ENCODE measurements at places on chromosomes 13 and 19.

DNA sequence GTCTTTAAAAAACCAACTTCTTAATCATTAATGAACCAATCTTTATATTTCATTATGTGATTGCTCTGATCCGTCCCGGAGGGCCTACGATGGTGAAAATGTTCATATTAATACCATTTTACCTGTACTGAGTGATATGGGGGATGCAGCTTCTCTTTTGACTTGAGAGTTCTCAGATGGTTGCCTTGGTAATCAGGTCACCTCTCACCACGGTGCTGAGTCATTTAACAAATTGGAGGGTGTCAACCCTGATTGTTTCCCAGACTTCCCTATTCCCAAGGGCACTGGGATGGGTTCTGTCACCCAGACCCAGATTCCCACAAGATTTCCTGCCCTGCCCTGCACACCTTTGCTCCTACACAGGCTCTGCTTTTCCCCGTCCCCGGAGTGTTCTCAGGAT is 128.5 kb upstream of the TMTC4 start:
- no peak for DNase-seq

DNA sequence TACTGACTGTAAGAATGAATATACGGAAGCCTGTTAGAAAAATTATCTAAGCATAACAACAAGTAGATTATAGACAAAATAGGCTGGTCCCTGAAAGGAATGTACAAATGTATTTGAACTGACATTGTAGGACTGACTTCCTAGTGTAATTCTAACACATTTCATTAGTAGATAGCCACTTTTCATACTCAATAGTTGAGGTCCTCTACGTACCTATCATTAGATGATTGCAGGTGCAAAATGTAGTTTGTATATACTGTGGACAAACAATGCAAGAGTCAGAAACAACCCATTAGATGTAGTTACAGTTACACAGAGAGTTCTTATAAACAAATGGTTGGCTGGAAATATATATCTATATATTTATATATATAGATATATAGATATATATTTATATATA is 402.3 kb upstream of the SLITRK6 start:
- DNase-seq, result no peak

DNA sequence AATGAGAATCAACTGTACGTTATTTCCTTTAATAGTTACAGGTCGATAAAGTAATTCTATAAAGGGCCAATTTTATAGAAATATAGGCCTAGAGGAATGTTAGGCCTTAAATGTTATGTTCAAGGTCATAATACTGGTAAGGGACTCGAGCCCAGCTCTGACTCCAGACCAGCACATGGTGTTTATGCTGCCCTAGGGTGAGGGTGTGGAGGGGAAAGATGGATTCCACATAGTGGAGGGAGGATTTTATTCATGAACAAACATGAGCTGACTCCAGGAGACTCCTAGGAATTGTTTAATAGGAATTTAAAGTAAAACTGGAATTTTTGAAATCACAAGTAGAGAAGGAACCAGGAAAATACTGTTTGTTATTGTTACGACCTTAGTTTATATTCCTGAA is 139.9 kb downstream of the LACC1 start:
- DNase-seq, result no peak

DNA sequence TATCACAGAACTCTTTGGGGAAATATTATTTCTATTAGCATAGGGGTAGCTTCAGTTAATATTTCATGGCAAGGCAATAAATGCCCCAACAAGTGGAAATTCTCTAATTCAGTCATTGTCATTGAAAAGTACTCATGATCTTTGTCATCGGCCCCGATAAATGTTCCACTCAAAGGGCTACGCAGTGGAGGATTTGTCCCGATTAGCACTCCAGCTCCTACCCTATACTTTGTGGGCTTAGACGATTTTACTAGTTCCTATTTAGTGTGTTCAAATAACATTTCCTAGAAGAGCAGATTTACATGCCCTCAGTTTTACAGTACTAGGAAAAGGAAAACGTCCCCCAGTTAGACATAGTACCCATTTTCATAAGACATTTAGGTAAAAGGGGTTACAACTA is 38.0 kb upstream of the ATP12A start:
- no peak for DNase-seq

DNA sequence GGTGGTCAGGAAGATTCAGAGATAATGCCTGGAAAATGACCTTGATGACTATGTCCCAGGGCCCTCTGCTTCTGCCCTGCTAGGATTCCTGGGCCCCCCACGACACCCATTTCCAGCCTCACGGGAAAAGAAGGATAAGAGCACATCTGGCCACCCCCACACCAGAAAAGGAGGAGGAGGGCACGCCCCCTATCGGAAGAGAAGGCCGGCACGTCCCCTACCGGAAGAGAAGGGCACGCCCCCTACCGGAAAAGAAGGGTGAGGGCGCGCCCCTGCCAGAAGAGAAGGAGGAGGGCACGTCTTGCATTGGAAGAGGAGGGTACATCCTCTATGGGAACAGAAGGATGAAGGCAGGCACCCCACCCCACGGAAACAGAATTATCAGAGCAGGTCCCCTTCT is 84.3 kb downstream of the IER2 start:
- no peak for DNase-seq

DNA sequence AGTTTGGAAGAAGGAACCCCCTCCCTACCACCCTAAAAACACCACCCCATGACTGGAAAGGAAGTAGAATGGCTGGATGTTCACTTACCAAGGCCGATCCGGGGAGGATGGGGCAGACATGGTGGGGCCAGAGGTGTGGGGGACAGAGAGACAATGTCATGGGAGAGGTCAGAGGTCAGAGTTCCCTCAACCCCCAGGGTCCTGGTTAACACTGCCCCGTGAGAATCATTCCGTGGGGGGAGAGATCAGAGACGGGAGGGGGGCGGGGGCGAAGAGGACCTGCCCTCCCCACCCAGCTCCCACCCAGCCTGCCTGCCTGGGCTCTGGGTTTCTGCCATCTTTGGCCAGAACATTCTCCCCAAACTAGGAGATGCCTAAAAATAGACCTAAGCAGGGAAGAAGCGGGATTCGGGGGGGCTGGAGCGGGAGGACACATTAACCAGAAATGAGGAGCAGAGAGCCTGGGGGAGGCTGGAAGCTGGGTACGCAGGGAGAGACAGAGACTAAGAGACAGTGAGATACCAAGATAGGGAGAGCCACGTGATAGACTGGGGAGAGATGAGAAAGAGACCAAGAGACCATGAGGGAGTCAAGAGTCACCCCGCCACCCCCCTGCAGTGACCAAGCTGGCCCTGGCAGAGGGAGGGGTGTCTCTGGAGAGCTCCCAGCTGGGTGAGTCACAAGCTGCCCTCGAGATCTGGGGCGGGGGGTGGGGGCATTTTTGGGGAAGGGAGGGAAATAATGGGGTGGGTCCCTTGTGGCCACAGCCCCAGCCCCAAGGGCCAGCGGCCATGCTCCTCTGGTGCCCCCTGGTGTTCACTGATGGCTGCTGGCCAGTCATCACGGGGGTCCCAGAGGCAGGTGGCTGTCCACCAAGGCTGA is 6.1 kb upstream of the KANK2 start:
- DNase-seq, result no peak

DNA sequence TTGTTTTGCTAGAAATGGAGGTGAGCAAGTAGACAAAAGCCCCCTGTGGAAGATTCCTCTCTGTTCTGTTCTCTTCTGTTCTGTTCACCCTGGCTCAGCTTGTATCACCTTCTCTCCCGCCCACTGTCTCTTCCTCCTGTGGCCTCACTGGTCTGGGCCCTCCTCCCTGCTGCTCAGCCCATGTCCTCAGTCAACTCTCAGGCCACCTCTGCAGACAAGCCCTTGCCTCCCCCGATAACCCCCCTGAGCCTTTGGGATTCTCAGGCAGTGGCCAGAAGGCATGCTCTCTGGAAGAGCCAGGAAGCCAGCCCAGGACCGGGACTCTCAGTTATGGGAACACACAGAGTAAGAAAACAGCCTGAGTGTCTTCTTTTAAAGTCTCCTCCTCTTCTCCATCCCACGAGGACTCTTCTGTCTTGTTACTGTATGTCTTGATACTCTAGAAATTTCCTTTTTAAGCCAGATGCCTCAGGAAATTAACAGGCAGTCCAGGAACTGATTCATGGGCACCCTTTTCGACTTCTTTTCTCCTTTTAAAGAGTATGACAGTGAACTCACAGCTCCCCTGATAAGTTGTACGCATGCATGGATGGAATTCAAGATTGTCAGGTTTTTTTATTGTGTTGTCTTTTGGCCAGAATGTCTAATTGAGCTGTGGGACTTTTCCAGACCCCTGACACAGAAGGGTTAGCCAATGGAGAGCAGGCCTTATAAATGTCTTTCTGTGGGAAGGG is 33.7 kb downstream of the SHISA2 start:
- DNase-seq, result no peak

DNA sequence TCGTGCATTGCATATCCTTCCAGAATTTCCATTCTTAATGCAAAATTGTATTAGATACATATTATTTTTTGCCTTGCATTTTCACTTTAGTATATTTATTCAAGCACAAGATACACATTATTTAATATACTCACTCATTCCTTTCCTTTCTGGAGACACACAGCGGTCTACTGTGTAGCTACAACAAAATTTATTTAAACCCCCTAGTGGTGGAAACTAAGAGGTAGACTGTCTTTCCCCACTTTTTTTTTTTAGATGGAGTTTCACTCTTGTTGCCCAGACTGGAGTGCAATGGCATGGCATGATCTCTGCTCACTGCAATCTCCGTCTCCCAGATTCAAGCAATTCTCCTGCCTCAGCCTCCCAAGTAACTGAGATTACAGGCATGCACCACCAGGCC is 2040.3 kb upstream of the PCDH20 start:
- no peak for DNase-seq

DNA sequence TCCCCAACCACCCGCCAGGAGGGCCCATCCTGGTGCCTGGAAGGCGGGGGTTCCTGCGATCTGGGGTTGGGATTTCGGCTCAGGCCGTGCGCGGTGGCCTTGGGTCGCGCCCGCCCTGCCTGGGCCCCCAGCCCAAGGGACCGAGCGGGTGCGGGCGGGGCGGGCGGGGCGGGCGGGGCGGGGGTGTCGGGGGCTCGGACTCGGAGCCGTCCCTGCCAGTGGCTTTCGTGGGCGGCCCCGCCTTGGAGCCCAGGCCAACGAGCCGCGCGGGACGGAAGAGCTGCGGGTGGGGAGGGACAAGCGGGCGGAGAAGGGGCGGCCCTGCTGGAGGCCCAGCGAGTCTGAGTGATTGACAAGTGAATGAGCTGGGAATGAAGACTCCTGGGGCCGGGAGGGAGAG is 24.6 kb upstream of the ZNF729 start:
- DNase-seq, result no peak

- DNase-seq, result no peak
These were observed 31.2 kb upstream of the CACNA1A start for GRCh38 chr19:13537454-13537853.

DNA sequence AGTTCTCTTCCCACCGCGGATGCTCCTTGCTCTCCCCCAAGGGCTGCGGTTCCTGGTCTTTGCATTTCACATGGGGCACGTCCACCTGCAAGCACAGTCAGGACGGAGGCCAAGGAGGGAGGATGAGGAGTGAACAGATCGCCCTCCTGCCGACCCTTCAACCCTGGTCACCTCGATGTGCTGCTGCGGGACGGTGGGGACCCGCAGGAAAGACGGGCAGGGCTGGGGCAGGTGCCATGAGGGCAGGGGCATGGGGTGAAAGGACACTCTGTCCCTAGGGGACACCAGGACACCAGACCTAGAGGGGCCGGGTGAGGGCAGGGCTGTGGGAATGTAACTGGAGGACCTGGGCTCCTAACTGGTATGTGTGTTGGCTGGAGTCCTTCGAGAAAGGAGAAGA is 840 bp downstream of the SYCE2 start:
- DNase-seq, result no peak

DNA sequence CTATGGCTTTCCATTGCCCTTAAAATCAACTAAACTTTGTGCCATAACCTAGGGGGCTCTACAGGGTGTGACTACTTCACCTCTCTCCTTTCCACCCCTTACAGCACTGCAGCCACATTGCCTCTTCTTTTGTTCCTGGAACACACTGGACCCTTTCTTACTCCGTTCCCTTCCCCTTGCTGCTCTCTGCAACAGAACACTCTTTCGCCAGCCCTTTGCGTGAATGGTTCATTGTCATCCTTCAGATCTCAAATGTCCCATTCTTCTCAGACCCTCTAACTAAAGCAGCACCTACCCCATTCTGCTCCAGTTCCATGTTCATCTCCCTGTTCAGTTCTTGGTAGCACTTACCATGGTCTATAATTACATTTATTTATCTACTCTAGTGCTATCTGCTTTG is 208.3 kb downstream of the OXGR1 start:
- no peak for DNase-seq

DNA sequence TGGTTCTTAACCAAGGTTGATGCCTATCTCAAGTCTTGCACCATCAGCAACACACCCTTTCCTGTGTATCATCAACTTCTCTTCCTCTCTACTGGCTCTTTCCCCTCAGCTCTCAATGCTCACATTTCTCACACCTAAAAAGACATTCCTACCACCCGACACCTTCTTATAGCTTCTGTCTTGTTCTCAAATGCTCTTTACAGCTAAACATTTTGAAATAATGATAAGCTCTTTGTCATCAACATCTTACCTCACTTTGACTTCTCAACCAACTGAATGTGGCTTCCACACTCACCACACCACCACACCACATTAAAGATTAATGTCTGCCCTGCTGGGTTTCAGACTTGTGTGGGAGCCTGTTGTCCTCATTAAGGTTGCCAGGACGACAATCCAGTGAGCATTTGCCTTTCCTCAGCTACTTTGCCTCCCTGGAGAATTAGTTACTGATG is 67.8 kb downstream of the RXFP2 start:
- DNase-seq, result peak; percentile 7

DNA sequence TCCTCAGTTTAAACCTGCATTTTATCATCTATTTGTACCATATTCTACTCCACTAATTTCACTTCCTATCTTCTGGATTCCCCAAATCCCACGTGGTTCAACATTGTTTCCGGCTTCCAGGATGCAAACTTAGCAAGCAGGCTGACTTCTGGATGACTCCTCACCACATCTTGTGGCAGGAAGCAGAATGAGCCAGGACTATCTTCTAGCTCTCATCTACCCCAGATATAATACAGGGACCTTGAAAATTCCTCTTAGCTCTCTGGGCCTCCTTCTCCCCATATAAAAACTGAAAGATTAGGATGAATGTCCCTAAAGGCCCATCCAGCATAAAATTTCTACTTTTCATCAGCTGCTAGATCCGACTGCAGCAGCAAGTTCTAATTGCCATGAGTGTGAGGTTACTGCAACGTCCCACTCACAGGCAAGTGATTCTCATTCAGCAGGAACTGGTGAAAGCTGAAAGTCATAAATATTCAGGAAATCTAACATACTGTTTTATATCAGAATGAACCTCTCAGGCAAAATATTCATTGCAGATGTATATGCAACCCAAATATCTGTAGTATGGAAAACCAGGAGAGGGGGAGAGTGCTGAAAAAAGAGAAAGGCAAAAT is 93.4 kb downstream of the KCTD12 start:
- no peak for DNase-seq

DNA sequence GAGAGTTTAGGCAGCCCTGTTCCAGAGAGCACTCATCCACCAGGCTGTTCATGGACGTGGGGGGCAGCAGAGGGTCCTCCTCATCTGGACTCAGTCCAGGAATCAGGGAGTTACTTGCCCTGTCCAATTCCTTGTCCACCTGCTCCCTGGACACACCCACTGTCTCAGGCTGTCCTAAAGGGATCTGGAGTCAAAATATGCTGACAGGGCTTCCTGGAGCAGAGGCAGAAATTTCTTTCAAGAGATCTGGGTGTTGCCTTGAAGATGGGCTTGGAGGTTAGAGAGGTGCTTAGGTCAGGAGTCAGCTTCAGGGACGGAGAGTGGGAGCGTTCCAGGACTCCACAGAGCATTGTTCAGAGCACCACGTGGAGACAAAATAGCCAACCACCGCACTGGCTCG is 65.8 kb upstream of the SHISA2 start:
- no peak for DNase-seq

- no peak for DNase-seq
These were observed 883 bp downstream of the ZNF441 start for GRCh38 chr19:11767633-11768133.

GRCh38 chr13:44796597-44797490 is 192.4 kb downstream of the NUFIP1 start:
- DNase-seq, result no peak
